ENCODE measurements at places on chromosomes 6 and 20.

- no peak for DNase-seq
Measured at GRCh38 chr6:34044945-34045595, 100.8 kb downstream of the GRM4 start.

DNA sequence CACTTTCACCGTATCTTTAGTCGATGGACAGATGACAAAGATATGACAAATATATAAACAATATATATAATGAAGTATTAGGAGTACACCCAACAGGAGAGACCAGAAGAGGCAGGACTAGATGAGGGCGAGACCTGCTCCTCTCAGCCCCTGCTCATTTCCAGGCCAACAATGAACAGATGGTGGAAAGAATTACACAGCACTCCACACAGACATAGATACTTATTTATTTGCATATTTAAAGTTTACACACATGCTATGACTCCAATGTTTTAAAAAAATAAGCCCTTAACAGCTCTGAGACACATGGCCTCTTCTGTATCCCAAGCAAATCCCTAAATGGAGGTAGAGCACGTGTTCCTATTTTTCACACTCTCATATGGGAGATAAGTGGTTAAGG lies 10.4 kb downstream of the FAM210B start:
- no peak for DNase-seq

GRCh38 chr6:44706011-44706410 lies 318.5 kb downstream of the CDC5L start:
- DNase-seq = no peak

- no peak for DNase-seq
Measured at GRCh38 chr20:40006168-40006860, 682.7 kb downstream of the MAFB start.

- DNase-seq = no peak
Measured at GRCh38 chr6:135267085-135267484, 86.0 kb downstream of the MYB start.

DNA sequence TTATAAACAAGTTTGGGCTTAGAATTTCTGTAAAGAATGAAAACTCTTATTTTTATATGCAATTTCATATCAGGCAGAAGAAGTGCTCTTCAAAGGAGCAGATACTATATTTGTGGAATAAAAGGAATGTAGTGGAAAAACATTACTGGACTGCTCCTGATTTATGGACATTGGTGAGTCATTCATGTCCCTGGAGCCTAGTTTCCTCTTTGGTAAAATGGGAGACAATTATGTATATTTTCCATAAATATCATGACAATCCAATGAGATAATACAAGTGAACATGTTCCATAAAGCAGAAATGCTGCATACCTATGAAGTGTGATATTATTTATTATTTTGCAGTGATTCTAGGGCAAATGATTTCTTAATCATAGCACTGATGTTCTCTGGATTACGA lies 445.8 kb upstream of the CITED2 start:
- DNase-seq = no peak

DNA sequence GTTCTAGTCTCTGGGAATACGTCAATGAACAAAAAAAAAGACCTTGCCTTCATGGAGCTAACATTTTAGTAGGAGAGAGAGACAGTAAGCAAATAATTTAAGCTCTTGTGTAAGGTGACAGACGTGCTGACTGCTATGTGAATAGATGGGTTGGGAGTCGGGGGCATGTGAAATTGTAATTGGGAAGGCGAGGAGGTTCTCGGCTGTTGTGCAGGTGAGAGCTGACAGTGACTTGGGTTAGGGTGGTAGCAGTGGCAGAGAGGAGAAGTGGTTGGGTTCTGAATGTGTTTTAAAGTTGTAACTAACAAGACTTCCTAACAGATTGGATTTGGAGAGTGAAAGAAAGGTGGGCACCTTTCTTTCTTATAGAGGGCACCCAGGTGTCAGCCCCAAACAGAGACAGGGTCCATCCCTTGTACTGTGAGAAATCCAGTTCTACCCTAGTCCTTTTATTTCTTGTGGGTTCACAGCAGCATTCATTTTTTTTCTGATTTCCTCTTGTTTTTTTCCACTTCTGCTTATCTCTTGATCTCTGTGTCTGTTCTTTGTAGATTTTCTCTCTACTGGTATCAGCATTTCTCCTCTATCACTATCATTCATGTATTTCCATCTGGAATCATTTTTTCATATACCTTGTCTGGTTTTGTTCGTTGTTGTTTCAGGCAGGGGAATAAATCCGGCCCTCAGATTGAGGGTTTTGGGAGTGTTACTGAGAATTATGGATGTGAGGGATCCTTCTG lies 15.4 kb upstream of the MYLK2 start:
- no peak for DNase-seq

DNA sequence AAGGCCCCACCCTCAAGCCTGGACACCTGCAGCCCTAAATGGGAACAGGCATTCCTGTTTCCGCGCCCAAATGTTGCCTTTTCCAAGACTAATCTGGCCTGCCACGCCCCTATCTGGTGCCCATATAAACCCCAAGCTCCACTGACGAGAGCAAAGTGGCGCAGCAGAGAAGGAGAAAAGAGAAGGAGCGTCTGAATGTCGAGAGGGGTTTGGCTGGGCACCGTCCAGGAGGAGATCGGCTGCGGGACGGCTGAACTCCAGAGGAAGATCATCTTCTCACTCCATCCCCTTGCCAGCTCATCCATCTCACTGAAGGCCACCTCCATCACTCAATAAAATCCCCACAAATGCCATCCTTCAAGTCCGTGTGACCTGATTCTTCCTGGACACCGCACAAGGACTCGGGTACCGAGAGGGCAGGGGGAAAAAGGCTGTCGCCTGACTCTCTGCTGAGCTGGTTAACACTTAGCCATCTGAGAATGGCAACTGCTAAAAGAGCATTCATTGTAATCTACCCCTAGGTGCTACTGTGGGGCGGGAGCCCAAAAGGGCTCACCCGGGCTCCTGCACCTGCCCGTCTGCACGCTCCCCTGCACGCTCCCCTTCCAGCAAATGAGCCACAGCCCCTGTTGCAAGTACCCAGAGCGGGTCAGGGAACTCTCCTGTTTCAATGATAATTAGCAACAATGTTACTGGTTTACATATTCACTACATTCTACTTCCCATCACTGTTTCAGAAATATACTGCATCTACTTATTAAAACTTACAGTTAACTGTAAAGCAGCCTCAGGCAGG lies 23.5 kb downstream of the TAF4 start:
- no peak for DNase-seq

- no peak for DNase-seq
Measured at GRCh38 chr20:7189231-7189630, 421.7 kb downstream of the BMP2 start.

DNA sequence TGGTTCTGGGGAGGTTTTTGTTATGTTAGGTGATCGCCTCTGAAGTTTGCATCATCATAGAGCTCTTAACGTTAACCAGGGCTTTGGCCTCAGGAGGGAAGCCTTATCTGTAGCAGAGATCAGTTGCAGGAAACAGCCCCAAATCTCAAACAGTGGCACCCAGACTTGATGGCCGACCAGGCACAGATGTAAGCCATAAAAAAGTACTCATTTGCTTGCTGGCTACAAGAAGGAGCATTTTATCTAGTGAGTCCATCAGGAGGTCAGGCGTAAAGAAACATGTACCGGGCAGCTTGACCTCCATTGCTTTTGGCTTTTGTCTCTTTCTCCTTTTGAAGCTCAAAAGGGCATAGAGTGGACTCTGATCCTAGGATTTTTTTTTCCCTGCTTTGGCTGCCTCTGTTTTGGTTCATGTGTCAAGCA lies 122.3 kb downstream of the CCDC170 start:
- DNase-seq = no peak

GRCh38 chr6:149940672-149940982 lies 1.2 kb upstream of the ULBP2 start:
- DNase-seq = no peak

DNA sequence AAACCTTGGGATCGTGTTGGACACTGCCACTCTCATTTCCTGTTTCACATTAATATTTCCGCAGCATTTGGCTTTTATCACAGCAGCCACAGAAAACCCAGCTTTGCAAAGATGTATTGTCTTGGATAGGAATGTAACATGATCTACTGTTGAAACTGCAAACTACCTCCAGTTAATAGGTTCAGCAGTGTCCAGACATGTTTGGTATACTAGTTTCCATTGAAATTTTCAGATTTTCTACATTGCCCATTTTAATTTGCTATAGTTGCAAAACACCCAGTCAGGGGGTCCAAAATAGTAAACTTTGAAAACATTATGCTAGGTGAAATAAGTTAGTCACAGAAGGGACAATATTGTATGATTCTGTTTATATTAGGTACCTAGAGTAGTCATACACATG lies 3.3 kb downstream of the ANKRD6 start:
- no peak for DNase-seq

DNA sequence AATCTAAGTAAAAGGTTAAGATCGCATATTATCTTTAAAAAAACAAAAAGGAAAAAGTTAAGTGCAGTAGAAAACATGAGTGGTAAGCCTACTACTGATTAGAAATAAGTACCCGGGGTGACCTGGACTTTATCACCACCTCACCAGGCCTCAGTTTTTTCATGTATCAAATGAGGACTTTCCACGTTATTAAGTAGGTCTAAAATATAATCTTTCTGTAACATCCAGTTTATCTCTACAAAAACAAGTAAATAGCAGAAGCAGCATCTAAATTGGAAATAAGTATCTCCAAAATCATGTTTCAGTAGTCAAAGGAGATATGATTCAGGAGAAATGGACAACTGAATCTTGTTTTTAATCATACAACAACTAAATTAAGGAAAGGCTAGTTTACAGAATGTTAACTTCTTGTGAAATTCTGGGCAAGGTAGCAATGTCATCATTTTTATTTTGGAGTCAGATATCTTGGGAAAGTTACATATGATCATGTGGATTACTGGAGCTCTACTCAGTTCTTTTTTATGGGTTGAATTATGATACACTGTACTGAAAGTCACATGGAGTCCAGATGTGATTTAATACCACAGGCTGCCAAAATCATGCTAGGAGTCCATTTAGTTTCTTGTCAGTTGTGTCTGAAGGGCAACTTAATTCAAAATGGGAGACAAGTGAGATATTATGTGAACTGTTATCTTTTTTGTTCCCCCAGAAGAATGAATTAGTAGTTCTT lies 114.7 kb upstream of the PRL start:
- DNase-seq = no peak

DNA sequence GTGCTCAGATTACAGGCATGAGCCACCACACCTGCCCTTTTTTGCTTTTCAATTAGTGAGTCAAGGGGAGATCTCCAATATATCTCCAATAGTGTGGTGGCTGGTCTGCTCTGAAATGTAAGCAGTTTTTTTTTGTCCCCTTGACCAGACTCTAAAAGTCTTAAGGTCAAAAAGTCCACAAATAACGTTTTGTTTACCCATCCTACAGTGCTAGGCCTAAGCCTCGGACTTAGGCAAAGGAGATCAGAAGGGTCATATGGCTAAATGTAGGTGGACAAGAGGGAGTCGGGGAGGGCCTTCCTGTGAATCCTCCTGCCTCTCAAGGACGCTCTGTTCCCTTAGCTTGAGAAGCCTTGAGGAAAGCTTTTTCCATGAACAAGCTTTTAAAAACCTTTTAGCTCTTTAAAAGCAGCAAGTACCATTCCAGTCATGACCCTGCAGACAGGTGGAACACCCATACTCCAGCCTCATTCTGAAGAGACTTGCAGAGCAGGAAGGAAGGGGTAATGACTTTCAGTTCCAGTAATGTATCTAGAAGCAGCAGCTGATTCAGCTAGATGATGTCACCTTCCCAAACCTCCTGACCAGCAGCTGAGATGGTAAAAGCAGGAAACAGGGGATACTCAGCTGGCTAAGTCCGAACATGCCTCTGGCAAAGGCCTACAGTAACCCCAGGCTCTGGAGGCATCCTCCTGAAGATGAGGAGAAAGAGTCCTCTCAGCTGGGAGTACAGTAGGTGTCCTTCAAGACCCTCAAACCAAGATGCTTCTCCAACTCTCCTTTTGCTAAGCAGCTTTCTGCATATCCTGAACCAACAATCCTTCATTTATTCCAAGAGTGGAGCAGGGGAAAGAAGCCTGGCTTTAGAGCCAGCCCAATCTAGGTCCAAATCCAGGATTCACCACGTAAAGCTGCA lies 23.6 kb downstream of the BCL2L1 start:
- DNase-seq = no peak

DNA sequence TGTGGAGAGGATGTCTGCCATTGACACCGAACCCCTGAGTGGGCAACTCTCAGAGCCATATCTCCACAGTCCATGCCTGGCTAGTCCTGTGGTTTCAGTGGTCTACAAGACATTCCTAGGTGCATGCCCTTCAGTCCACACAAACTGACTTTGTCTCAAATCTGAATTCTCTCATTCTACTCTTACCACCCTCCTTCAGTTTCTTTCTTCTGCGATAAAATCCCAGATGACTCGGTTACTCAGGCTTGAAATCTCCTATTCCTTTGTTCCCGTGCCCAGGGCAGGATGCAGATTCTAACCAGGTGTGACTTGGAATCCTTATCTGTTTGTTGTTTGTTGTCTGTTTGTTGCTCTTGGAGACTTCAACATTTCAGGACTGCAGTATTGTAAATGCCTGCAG lies 9.3 kb downstream of the CDS2 start:
- no peak for DNase-seq

DNA sequence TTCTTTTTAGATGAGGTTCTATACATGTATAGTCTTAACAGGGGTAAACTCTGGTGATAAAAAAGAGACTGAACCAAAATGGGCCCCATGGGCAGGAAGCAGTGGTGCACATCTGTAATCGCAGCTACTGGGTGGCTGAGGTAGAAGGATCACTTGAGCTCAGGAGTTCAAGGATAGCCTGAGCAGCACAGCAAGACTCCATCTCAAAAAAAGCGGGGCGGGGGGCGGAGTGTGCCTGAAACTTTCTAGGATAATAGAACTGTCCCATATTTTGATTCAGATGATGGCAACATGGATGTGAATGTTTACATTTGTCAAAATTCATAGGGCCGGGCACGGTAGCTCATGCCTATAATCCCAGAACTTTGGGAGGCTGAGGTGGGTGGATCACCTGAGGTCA lies 48.8 kb upstream of the TAF8 start:
- DNase-seq = no peak

DNA sequence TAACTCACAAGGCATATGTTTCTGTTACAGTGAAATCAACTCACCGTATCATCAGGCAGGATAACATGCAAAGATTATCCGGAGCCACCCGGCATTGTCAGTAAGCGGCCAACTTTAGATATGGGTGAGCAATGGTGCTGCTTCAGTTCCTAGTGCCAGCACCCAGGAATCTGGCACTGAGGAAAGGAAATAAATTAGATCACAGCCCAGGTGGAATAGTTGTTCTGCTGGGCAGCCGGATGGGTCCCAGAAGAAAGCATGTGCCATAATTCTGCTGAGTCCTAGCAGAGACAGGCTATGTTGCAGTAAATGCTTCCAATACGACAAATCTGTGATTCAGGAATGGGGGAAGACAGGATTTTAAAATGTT lies 183.6 kb upstream of the SPTLC3 start:
- no peak for DNase-seq

DNA sequence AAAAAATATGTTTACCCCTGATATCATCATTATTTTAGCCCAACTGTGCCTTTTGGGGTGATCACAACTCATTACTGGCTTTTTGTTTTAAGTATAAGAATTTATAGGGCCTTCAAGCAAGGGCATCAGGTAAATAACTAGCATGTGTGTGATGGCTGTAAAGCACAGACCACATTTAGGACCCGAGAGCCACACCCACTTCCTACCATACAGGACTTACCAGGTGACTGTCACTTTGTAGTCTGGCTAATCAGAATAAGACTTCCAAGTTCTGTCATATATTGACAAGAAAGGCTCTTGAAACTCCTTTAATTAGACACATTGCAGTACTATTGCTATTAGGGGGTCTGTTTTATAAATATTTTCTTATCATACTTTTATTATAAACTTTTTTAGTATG lies 31.1 kb downstream of the TMEM242 start:
- no peak for DNase-seq

GRCh38 chr6:128389820-128390534 lies 130.4 kb downstream of the PTPRK start:
- DNase-seq = no peak

GRCh38 chr6:7131390-7131789 lies 23.6 kb downstream of the RREB1 start:
- DNase-seq = no peak
